ENCODE measurements at places on chromosomes 16 and 17. TPM values are rescaled to one million over a fixed set of nuclear protein-coding genes. Genes with fewer than 3 reads are reported as not detected.

DNA sequence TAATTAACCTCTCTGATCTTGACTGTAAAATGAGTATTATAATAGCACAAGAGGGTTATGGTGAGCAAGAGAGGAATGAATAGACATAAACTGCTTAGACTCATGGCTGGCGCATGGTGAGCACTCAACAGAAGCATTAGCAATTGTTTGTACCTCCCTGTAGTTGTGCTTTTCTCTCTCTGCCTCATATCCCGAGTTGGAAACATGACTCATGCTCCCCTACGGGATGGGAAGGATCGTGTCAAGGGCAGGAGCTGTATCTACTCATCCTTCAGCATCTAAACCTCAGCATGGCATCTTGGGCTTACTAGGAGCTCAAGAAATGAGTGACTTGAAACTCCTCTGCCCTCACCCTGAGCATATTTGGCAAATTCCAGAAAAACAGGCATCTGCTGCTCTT lies 299.6 kb downstream of the MAP2K4 start:
- DNase-seq: no peak

- DNase-seq: no peak
Observed at GRCh38 chr16:8756755-8757154, 40.7 kb downstream of the TMEM186 start.

- no peak for DNase-seq
Observed at GRCh38 chr17:82023447-82024241, 539 bp downstream of the LRRC45 start.

DNA sequence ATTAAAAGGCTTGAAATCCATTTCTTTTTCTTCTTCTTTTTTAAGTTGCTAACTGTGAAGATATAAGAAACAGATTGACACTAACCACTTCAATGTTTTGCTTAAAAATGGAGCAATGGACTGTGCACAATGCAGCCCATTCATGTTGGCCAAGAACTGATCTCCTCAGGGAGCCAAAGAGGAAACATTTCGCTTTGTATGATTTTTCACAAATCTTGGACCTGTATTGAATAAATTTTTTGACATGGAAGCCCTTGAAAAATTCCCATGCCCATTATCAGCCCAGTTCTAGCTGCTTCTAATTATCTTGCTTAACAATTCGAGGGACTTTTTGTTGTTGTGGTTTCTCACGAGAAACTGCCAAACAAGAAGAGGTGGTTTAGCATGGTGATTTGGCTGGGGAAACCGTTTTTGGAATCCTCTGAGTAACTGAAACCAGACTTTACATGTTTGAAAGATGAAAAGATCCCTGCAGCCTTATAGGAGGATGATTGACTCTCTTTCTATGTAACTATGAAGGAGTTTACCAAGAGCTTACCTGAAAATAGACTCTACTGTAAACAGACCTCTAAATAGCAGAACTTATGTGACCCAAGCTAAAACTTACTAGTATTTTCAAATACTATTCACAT lies 1389.4 kb upstream of the GOT2 start:
- no peak for DNase-seq

GRCh38 chr16:31521368-31521767 lies 6.3 kb upstream of the AHSP start:
- DNase-seq: no peak

DNA sequence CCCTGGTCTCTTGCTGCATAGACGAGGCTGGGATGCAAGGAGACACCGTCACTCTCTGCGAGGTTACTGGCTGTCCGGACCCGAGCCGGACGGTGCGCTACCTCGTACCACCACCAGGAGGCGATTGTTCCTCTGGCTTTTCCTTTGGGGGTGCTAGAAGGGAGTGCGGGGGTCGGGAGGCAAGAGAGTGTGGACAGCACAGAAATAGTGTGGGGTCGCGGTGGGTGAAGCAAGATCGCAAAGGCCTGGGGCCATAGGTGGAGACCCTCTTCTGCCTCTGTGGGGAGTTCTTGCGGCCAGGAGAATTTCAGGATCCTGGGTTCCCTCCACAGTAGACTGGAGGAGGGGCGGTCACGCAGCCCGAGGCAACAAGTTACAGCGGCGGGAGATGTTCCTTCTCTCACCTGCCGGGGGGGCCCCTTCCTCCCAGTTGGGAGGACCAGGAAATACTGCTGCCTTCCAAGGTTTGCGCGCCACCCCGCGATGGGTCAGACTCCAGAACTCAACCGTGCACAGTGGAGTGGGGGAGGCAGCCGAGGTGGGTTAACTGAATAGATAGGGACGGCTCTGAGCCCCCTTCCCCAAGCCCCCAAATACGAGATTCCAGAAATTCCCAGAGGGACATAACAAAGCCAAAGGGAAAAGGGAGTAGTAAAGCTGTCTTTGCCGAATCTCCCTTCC lies 6.9 kb downstream of the PHOSPHO1 start:
- no peak for DNase-seq

DNA sequence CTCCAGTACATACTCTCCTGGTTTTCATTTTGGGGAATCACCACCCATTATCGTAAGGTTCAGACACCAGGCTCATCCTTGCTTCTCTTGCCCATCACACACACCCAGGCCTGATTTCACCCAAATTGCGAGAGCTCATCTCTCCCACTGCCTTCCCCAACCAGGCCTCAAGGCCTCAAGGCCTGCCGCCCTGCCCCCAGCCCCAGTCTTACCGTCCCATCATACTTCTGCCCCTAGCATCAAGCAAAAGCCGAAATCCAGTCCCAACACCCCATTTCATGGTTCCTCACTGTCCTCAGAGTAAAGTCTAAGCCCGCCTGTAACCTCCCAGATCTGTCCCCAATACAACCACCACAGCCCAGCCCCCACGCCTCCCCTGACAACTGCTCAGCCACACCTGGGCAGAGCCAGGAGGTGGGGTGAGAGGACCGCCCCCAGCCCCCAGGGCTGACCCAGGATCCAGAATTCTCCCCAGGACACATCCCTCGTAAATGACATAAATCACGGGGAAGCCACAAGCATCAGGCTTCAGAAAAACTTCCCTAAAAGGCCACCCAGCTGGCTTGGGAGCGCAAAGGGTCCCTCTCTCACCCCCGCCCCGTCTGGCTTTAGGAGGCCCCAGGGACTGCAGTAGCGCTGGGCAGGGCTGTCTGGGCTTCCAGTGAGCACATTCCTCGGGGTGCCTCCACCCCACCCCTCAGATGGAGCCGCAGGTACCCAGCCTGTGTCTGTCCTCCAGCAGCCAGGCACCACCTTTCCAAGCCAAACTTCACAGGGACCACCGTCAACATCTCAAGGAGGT lies 9.6 kb upstream of the P2RX1 start:
- DNase-seq: no peak

DNA sequence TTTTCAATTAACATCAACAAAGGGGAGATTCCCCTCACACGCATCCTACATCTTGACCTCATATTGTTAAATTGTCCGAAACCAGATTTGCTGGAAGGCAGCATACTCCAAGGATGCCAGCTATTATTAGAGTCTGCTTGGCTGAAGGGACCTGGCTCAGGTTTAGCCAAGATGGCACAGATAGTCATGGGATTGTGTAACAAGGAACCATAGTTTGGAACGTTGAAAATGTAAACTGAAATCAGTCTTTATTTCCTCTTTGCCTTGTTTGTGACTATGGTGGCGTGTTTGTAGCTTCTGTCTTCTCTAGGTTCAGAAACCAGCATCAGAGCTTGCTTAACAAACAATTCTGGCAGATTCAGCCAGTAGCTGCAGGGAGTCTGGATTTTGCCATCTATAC lies 5.9 kb downstream of the ARSG start:
- DNase-seq: no peak

DNA sequence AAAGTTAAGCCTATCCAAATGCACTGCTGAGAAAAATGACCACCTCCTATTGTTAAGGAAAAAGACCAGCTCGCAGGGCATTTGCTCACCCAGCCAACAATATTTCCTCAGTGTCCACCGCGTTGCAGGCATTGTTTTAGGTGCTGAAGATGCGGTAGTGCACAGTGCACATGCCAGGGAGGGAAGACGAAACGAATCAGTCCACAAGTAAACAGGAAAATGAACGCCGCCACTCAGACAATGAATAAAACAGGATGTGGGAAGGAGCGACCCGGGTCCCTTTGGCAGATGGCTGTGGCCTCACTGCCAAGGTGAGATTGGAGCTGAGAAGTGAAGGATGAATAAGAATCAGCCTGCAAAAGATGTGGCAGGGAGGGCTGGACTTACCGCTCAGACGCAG lies 249.2 kb downstream of the FOXL1 start:
- DNase-seq: no peak

DNA sequence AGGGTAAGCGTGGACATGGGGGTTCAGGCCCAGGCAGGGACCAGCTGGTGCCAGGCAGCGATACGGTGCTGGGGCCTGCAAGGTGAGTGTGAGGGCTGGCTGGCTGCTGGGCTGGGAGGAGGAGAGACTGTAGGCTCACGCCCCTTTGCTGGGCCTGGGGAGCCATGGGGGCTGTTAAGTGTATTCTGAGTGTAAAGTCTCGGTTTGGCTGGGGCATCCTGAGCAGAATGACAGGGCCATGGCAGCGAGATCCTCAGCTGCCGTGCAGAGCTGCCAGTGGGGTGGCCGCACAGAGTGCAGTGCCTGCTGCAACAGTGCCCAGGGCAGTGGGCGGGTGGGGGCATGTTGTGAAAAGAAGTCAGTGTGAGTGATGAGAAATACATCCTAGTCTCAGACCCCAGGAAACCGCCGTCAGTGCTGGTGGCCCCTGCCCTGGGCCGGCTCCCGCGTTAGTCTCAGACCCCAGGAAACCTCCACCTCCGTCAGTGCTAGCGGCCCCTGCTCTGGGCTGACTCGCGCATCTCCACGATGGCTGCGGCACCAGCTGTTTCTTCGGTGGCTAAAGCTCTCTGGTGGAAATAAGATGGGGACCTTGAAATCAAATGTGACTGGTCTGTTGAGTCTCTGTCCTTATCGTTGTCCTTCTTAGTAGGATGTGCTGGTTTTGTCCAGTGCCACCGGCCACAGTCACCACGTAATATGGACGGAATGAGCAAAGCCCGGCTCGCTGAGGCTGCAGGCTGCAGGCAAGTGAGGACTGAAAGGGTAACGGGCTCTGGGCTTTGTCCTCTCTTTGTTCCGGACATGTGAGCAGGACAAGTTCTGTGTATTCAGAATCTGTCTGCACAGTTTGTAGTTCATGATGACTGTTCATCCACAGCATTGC lies 22.9 kb downstream of the ACSF3 start:
- no peak for DNase-seq

ZMYND15 gene
- 0.47 TPM for polyA plus RNA-seq

ABCC11 gene
- 0.30 TPM for polyA plus RNA-seq

TBC1D3E gene
- not detected for polyA plus RNA-seq
